ENCODE measurements at places on chromosomes 2 and 18.

- no peak for DNase-seq
Observed at GRCh38 chr18:36830158-36830495, 1.2 kb downstream of the KIAA1328 start.

GRCh38 chr2:68948710-68949109 lies 4.0 kb downstream of the GKN2 start:
- no peak for DNase-seq

DNA sequence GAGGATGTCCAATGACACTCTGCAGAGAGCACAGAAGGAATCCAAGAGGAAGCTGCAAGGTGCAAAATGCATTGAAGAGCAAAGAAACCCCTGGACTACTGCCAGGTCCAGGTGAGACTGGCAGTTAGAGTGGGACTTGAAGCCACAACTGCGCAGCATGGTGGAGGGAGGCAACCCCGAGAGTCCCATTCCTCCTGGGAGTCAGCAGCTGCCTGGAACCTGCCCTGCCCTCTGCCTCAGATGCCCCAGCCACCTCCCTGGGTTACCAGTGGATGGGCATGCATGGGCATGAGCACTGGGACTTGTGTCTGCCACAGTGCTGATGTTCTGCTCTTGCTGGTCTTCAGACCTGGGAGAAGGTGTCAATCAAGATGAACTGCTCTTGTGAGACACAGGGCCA lies 43.2 kb downstream of the ANKMY1 start:
- no peak for DNase-seq

GRCh38 chr2:145558617-145559350 lies 1038.9 kb upstream of the ZEB2 start:
- no peak for DNase-seq

- DNase-seq: no peak
Observed at GRCh38 chr2:41993435-41993925, 54.3 kb upstream of the PKDCC start.

GRCh38 chr2:127609818-127610217 lies 36.1 kb upstream of the GPR17 start:
- DNase-seq: no peak

DNA sequence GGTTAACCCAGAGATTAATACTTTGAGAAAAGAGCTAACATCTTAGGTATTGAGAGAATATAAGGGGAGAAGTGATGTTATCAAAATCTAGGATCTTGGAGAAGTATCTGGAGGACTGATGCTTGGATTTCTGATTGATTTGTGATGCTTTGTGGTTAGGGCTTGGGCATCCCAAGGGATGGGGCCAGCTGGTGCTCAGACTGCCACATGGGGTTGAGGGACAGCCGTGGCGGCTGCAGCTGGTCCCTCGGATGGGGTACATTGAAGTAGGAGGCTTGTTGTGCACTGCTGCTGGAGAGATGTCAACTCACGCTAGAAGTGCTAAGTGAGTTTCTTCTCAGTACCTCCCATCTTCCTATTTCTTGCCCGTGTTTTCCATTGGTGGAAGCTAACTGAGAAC lies 22.4 kb downstream of the HRH4 start:
- no peak for DNase-seq

DNA sequence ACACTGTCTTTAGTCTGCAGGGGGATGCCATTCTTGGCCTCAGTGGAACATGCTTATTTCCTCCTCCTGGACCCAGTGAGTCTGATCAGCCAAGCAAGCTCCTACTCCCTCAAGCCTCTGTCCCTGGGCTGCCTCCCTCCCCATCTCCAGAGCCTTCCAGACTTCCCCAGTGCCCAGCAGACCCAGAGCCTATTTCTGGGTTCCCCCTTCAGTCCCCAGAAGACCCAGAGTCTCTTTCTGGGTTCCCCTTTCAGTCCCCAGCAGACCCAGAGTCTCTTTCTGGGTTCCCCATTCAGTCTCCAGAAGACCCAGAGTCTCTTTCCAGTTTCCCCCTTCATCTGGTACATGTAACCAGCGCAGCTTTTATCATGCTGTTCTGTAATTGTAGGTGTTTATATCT lies 17.0 kb upstream of the PKDCC start:
- no peak for DNase-seq

GRCh38 chr2:181459621-181460021 lies 2.4 kb downstream of the ITGA4 start:
- DNase-seq: no peak

GRCh38 chr2:74893332-74893731 lies 59.4 kb downstream of the HK2 start:
- no peak for DNase-seq

DNA sequence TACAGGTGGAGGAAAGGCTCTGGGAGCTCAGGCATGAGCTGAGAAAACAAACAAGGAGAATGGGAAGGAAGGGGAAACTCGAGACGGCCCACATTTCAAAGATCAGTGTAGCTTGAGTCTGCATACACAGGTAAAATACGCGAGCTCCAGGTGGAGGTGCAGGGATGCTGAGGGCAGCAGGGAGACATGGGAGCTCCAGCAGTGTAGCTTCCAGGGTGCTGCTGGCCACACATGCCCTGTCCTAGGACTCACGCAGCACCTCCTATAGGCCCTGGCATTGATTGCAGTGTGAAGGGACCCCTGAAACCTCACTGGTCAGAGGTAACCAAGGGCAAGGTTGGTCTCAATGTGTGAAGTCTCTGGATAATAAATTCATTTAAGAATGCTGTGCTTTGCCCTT lies 362.8 kb upstream of the HS6ST1 start:
- DNase-seq: no peak

GRCh38 chr2:59150217-59150849 lies 909.2 kb upstream of the FANCL start:
- DNase-seq: no peak

- DNase-seq: no peak
Observed at GRCh38 chr2:45282646-45283045, 273.4 kb upstream of the SIX2 start.

- no peak for DNase-seq
Observed at GRCh38 chr2:151119374-151119773, 142.3 kb downstream of the RBM43 start.

- no peak for DNase-seq
Observed at GRCh38 chr2:95018861-95019550, 6.5 kb upstream of the MAL start.

GRCh38 chr18:48850822-48851598 lies 99.8 kb downstream of the SMAD7 start:
- no peak for DNase-seq

DNA sequence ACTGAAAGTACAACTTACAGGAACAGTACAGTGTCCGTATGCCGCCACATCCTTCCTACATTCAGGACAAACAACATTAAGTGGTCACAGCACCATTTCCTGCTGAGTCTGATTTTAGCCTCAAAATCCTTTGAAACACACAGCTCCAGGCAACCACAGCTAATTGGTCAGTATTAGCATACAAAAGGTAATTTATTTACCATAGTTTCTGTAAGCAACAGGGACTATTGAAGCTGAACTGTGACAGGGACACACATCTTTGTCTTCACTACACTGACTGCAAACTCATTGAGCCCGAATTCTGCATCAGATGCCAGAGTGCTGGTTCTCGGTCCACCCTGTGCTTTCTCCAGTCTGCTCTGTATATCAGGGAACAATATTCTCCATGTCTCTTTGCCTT lies 151.8 kb downstream of the ST6GAL2 start:
- no peak for DNase-seq

GRCh38 chr2:1418566-1418965 lies 5.3 kb downstream of the TPO start:
- no peak for DNase-seq

- DNase-seq: no peak
Observed at GRCh38 chr2:104816143-104816542, 37.8 kb upstream of the POU3F3 start.

DNA sequence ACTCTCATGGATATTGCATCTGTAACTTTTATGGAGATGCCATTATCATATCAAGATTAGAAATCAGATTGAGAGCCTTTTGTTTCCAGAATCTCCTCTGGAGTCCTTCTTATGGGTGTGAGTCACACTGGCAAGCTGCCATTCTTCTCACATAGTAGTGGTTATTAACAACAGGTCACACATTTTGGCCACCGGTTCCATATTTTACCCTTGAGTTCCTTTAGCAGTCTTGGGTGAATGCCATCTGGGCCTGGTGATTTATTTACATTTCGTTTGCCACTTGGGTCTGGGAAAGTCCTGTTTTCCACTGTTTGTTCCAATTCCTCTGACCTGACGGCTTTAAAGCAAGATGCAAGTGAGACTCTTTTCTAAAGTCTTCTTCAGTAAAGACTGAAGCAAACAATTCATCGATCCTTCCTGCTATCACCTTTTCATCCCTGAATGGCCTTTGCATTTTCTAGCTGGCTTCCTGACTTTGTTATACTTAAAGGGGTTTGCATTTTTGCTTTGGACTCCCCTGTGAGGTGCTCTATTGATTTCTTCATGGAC lies 80.5 kb upstream of the CAVIN2 start:
- no peak for DNase-seq

DNA sequence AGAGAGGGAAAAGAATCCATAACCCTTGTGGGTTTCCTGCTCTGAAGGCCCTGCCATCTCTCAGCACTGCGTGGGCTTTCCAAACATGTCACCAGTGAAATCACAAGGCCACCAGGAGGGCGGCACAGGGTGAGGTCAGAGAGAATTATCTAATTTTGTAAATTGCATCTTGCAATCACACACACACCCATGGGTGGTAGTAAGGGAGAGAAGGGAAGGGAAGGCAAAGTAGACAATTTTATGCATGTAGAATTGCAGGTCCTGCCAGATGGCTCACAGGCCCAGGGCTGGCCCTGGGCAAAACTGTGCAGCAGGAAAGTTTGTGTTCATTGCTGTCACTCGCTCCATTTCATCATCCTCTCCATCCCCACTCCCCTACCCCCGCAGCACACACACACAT lies 21.0 kb upstream of the ZBTB7C start:
- no peak for DNase-seq

- DNase-seq: no peak
Observed at GRCh38 chr2:206443735-206444527, 599 bp downstream of the ADAM23 start.

- no peak for DNase-seq
Observed at GRCh38 chr2:215403441-215404347, 32.2 kb downstream of the FN1 start.

DNA sequence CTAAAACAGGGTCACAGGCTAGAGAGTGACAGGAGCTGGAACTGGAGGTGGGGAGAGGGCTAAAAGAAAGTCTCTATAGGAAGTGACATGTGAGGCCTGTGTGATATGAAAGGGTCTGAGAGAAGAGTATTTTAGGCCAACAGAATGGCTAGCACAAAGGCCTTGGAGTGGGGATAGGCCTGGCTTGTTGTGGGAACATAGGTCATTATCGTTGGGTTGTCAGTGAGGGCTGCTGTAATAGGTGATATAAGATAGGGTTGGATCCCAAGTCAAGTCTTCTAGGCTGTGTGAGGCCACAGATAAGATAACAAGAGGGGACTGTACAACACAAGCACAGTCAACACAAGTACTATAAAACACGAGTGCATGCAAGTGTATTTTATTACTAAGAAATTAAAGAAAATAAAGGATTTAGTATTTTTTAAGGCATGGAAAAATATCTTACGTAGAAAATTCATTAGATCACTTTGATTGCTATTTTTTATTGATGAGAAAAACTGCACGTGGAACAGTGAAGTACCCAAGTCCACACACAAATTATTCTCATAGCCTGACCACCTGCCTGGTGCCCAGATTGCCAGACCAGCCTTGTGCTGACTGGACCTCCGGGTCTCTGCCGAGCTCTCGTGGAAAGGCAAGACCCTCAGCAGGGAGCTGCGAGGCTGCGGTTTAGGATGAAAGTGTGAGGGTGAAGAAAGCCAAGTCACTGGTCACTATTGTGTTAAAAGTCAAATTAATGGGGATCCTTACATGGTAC lies 14.1 kb downstream of the LTBP1 start:
- no peak for DNase-seq

DNA sequence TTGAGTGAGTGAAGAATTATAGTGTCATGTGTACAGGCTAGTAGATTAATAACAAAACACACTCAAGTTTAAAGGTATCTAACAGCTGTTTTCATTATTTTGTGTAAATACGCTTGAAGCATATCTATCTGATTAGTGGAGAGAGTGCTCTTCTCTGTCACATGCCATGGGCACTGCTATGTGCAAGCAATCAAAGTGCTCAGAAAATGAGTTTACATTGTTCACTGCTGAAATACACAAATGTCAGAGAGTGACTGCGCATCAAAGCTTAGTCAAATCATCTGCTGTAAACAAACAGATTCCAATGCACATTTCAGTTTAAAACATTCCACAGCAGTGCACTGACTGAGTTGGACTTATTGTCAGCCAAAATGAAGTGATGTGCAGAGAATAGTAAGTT lies 423.4 kb downstream of the ZEB2 start:
- DNase-seq: no peak

GRCh38 chr2:119428488-119429224 lies 3.0 kb upstream of the TMEM37 start:
- DNase-seq: no peak

- no peak for DNase-seq
Observed at GRCh38 chr2:182728014-182728413, 12.0 kb downstream of the DNAJC10 start.

DNA sequence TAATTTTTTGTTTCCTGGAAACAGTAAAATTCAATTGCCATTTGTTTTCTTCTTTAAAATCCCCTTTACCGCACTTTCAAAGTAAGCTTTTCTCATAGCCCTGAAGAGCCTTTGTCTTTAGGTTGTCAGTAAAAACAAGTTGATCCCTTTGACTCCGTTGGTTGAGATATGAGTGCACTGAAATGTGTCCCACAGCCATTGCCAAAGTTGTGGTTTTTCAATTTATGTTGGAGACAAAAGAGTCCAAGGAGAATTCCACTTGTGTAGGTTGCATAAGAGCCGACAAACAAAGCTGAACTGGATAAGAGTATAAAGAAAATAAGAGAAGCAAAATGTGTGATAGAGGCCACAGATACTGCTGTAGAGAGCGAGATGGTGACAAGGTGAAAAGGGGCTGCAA lies 26.1 kb upstream of the HNMT start:
- DNase-seq: no peak

DNA sequence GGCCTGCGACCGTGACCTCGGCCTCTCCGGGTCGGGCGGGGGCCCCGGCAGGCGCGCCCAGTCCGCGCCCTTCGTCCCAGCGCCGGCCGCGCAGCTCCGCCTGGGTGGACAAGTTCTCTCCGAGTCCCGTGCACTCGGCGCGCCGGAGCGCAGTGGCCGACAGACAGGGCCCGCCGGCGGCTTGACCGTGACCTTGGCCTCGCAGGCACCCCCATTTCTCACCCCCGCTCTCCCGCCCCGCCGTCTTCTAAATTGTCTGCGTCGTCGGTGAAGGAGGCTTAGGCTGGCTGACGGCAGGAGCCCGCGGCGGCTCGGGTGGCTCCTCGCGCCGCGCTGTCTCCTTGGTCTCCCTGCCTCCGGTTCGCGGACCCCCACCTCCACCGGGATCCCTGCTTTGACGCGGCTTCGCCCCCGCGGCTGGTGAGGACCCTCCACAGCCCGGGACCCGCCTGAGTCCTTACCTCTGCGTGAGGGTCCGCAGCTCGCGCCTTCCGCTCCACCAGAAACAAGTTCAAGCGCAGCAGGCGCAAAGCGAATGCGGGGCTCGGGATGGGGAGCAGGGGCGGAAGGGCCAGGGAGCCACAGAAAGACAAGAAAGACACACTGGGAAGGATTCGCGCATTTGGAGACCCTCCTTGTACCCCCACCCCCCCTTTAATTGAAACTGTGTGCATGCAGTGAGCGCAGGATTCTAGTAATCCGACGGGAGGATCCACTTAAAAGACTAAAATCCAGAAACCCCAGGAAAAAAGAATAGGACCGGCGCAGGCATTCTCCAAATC lies 4.0 kb downstream of the PTGR3 start:
- no peak for DNase-seq

Data from activated CD8-positive, alpha-beta memory T cell treated with anti-CD3 and anti-CD28 coated beads, Interleukin-2, amount 50 U/mL, for 4 hours (primary cell).